ENCODE measurements at places on chromosomes 5 and 9. TPM values are rescaled to one million over a fixed set of nuclear protein-coding genes. Genes with fewer than 3 reads are reported as not detected.

ARL14EPL gene
- not detected for total RNA-seq

RANBP6 gene
- total RNA-seq, result 42.3 TPM

XRCC4 gene
- total RNA-seq, result 11.7 TPM

DDX4 gene
- total RNA-seq, result not detected

MSMP gene
- total RNA-seq, result not detected

FREM1 gene
- not detected for total RNA-seq

IL9 gene
- total RNA-seq, result not detected

SHISAL2B gene
- not detected for total RNA-seq

ADGRV1 gene
- total RNA-seq, result under 0.01 TPM

ASPN gene
- under 0.01 TPM for total RNA-seq

PALM2AKAP2 gene
- 20.6 TPM for total RNA-seq

SHC3 gene
- 13.9 TPM for total RNA-seq
